ENCODE measurements at places on chromosomes 2 and 18.

DNA sequence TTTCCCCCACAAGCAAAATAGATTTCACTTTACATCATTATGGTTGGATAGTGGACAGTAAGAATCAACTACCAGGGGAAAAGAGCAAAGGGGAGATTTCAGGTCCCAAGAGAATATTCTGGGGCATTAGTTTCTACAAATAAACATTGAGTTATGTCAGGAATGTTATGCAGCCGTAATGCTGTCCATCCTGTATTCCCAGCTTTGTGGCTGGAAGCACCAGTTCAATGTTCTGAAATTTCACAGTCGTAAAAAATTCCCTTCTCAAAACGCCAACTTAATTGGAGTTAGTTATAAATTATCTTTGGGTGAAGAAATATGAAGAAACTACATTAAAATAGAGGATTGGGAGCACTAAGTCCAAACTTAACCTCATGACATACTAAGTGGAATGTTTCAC, 141.5 kb upstream of the FIGN start:
- no peak for DNase-seq

DNA sequence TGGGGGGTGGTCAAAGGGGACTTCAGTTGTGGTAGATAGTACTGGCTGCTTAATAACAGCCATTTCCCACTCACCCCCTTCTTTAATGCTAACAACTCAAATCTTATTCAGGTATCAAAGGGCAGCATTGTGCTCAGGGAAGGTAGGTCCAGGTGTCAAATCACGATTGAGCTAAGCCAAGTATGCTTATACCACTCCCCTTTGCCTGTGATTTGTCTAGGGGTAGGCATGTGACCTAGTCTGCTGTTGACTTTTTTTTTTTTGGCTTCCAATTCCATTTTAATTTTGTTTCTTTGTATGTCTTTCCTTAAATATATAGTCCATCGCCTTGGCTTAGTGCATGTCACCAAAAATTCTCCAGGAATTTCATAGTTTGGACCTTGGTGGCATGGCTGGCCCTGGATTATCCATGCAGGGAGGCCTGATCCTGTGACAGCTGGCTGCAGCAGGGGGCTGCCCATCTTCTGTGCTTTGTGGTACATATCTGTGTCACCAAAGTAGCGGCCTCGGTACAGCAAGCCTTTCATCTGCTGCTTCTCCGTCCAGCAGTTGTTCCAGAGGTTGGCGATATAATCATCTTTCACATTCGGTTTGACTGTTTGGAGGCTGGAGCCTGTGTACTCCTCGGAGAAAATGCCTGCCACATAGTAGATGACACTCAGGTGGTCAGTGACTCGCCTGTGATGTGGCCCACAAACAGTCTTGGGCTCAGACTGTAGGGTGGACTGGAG, 68.1 kb upstream of the SPRED2 start:
- no peak for DNase-seq

DNA sequence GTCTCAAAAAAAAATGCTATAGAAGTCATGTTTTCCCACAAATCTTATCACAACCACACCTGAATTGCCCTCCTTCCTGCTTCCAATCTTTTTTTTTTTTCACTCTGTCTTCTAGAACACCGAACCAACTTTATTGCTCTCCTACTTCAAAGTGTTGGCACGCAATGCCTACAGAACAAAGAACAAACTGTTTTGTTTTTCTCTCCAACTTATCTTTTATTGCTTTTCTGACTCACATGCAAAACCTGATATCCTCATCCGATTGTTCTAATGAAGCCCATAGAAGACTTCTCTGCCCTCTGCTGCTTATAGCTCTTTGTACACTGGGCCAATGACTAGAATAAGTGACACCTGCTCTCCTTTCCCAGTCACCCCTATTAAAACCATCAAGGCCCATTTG, 602.8 kb downstream of the EPHA4 start:
- DNase-seq: no peak

DNA sequence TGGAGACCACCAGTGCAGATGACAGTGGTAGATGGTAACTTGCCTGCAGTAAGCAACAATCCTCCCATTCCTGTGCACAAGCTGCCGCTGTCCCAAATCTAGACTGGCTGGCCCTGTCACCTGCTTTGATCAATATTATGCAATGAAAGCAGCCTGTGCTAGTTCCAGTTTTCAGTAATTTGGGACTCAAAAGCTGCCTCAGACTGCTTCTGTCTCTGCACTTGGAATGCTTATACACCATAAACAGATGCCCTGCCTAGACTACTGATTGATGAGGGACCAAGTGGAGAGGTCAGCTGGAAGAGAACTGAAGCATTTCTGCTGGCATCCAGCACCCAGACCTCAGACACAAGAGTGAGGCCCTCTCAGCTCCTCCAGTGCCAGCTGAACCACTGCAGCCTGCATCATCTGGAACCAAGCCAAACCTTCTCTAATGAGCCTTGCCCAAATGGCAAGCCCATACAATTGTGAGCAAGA, 24.9 kb downstream of the CCBE1 start:
- no peak for DNase-seq

DNA sequence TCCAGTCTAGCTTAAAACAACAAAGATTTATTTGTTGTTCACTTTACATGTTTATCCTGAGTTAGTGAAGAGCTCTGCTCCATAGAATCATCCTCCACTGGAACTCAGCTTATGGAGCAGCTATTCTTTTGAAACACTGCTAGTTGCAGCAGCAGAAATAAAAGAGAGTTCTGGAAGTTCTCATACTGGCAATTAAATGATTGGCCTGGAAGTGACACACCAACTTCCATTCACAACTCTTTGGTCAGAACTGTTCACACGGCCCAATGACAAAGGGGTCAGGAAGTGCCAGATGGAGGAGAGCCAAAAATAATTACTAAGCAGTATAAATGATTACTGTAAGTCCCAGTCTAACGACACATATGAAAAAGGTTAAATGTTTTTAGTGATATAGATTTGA, 39.1 kb downstream of the FBXO11 start:
- peak; percentile 17 for DNase-seq

GRCh38 chr2:109689182-109689930, 75.2 kb downstream of the SOWAHC start:
- no peak for DNase-seq

GRCh38 chr2:152500772-152501171, 165.8 kb downstream of the FMNL2 start:
- DNase-seq: no peak

DNA sequence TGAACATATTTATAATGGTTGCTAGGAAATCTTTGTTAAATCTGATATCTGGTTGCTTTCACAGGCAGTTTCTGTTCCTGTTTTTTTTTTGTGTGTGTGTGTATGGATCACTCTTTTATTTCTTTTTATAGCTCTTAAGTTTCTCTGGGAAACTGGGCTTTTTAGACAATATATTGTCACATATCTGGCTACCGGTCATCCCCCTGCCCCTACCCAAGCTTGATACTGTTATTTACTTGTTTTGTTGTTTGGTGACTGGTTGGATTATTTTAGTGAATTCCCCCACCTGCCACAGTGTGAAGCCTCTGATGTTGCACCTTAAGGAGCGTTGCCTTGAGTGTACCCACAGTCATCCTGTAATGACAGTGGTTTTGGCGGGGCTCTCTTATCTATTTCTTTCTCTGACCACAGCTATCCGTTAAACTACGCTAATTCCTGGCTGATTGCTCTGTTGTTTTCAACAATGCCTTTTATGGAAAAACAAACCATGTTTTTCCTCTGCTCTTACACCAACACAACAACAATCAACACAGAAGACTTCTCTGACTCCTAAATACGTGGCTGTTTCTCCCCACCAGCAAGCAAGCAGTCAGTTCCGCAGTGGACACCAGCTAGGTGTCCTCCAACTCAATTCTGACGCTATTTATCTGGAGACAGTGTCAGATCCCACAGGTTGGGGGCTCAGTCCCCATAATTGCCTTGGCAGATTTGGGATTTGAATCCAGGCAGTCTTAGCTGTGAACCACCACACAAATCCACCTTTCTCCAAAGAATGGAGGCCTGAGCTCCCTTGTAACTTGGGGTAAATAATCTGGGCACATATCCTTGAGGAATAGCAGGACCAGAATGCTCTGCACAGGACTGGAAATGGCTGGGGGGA, 10.9 kb downstream of the GNLY start:
- DNase-seq: no peak

Data from H54 (cell line).